HepG2 (cell line): ENCODE measurements at places on chromosomes 3 and 15. TPM values are rescaled to one million over a fixed set of nuclear protein-coding genes. Genes with fewer than 3 reads are reported as not detected.

DNA sequence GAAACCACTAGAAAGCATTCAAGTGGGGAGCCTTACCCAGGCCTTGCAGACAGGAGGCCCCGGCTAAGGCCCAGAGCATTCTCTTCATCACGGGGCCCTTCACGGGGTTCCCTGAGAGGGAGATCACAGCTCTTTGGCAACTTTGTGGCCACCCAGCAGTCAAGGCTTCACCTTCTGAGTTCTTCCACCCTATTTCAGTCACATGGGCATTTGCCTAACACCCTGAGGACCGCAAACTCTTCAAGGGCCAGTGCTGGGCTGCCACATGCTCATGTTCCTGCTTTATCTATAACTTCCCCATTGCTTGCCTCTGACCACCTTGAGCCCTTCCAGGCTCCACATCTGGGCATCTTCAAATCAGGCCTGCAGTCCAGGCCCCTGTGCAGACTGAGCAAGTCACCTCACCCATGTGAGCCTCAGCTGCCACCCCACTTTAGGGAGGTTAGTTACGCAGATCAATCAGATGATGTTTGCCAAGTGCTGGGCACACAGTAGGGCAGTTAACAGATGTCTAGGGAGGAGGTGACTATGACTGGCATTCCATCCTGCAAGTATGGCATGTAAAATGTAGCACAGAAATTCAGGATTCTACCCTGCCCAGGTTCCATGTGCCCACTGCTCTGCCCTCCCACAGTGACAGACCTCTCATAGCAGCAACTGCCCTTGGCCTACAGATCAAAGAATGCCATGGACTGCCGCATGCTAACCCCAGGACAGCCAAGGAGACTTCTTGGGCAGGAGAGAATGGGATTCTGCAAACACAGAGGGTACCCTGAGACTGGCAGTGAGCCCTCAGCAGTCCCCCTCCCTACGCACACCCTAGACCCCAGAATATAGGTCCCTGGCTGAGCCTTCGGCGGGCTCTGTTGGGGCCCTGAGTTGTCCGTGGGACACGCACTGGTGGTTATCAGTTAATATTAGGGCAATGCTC, 37.6 kb upstream of the ZNF710 start:
- H3K4me1 ChIP-seq = peaks cover 4% of the 10 kb centered on the region

DNA sequence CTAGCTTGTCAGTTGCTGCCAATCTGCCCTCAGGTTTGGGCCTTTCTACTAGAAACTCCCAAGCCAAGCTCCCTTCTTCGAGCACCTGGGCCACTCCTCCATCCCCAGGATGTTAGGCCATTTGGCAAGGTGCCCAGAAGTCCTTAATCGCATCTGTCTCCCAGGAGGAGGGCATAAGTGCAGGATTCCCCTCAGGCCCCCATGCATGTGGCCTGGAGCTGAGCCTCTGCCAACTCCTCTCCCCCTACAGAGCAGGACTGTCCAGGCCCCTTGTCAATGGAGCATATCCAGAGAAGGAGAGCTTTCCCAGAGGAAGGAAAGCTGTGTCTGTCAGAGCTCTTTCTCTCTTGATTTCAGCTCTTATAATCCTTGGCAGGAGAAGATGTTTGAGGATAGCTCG, 182.6 kb upstream of the ROPN1 start:
- DNase-seq = no peak
- H3K27ac ChIP-seq = no peak overlapping the region
- no peak overlapping the region for H3K4me3 ChIP-seq
- no peaks in the 10 kb centered on the region for H3K4me1 ChIP-seq
- no peaks in the 10 kb centered on the region for H3K36me3 ChIP-seq

DNA sequence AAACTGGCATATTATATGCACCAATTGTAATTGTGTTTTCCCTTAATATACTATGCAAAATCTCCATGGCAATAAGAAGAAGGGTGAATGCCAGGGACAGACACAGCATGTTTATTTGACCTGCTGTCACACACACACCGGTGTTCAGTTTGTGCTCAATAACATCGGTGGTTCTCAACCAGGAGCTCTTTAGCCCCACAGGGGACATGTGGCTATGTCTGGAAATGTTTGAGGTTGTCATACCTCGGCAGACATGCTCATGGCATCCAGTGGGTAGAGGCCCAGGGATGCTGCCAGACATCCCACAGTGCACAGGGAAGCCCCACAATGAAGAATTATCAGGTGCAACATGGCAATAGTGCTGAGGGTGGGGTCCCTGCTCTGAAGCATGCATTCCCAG, 38.2 kb downstream of the GLB1 start:
- H3K27ac ChIP-seq = peak overlapping the region; percentile 97
- H3K36me3 ChIP-seq = peaks cover 37% of the 10 kb centered on the region; the same call in 2 of the 3 replicates
- peaks cover 30% of the 10 kb centered on the region for H3K4me1 ChIP-seq
- no peaks in the 10 kb centered on the region for H3K27me3 ChIP-seq
- peak; percentile 20 for DNase-seq

The GOLGA8T gene
- not detected in 2 replicates for total RNA-seq
